NCI-H748 treated with DMSO at 0.1 percent for 48 hours (cell line): ENCODE measurements at places on chromosomes 5 and 9.

- no peak for DNase-seq
Measured at GRCh38 chr5:65018763-65019162, 250.0 kb downstream of the CWC27 start.

GRCh38 chr9:133389025-133389557 lies 12.9 kb downstream of the STKLD1 start:
- DNase-seq = no peak

GRCh38 chr9:120927269-120928014 lies 846 bp upstream of the TRAF1 start:
- no peak for DNase-seq

GRCh38 chr5:68884144-68884754 lies 209.6 kb upstream of the SLC30A5 start:
- DNase-seq = no peak

DNA sequence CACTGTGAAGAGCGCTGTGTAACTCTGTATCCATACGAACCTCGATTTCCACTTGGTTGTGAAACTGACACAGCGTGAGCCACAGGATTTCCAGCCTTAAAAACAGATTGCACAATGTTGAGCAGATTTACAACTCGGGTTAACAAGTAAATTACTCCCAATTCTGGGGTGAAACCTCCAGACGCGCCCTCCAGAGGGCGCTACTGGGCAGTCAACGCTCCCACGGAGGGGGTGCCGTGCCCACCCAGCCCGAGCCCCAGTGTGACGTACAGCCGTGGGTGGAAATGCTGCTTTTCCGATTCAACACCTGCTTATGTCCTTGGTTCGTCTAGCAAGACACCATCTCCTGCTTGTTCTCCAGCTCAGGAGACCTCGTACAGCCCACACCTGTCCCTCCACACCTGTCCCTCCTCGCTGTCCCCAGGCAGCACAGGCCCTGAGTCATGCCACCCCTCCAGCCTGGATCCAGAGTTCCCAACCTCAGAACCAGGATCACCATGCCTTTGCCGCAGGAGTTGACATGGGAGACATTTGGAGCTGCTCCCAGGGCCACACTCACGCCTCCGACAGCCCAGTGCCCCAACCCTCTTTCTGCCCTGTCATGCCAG lies 34.4 kb upstream of the SLC6A3 start:
- no peak for DNase-seq
